Activated T-cell treated with anti-CD3 and anti-CD28 coated beads, Interleukin-2, amount 50 U/mL, for 72 hours (primary cell): ENCODE measurements at places on chromosomes 2 and 18.
A peak's percentile ranks its signal among the peaks of the same experiment; 100 is the strongest.

GRCh38 chr2:103808814-103809213 is 1045.1 kb upstream of the POU3F3 start:
- no peak for DNase-seq
- no peak overlapping the region for H3K27ac ChIP-seq
- H3K4me3 ChIP-seq = no peak overlapping the region
- no peaks in the 10 kb centered on the region for H3K27me3 ChIP-seq

GRCh38 chr2:27148801-27149439 is at the start of gene TCF23:
Gene TCF23 (plus strand): TSS chr2:27149004. CDS start chr2:27149134, 130 bp downstream.
- H3K4me1 ChIP-seq = no peaks in the 10 kb centered on the region
- no peak for DNase-seq
- H3K27ac ChIP-seq = no peak within 1 kb of the TSS
- no peak within 1 kb of the TSS for H3K4me3 ChIP-seq
- H3K27me3 ChIP-seq = peaks cover 15% of the 10 kb centered on the region
- no peaks in the 10 kb centered on the region for H3K36me3 ChIP-seq

DNA sequence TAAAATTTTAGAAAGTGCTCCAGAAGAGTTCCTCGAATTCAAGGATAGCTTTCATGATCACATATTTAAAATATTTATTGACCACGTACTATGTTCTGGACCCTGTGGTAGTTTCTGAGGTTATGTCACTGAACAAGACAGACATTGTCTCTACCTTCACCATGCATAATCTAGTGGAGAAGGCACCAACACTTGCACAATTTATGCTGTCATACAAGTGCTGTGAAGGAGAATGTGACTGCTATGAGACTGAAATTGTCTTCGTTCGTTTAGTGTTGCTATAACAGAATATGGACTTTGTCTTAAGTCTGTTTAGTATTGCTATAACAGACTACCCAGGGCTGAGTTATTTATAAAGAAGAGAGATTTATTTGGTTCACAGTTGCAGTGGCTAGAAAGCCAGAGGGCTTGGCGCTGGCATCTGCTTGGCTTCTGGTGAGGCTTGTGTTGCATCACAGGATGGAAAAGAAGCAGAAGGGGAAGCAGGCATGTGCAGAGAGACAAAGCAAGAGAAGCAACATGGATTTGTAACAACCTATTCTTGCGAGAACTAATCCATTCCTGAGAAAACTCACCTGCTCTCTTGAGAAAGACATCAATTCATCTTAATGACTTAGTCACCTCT is 50.0 kb upstream of the RFX8 start:
- H3K4me1 ChIP-seq = peaks cover 7% of the 10 kb centered on the region
- H3K27me3 ChIP-seq = no peaks in the 10 kb centered on the region
- no peaks in the 10 kb centered on the region for H3K36me3 ChIP-seq

DNA sequence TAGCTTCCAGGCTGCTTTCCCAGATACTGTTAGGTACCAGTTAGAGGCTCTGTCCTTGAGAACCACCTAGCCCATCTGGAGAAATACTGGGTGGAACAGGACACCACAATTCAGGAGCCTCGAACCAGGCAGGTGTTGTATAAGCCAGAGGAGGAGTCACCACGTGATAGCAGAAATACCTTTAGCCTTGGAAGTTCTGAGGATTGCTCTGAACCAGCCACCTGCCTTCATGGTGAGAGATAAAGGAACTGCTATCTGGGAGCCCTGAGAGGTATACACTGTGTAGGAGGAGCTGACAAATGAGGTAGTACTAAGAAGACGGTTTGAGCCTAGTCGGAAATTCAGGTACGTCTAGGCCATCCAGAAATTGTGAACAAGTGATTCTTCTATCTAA is 7.6 kb upstream of the GPBAR1 start:
- peaks cover 45% of the 10 kb centered on the region for H3K4me1 ChIP-seq
- peaks cover 16% of the 10 kb centered on the region for H3K36me3 ChIP-seq
- no peak for DNase-seq
- peak overlapping the region; percentile 6 for H3K27ac ChIP-seq

DNA sequence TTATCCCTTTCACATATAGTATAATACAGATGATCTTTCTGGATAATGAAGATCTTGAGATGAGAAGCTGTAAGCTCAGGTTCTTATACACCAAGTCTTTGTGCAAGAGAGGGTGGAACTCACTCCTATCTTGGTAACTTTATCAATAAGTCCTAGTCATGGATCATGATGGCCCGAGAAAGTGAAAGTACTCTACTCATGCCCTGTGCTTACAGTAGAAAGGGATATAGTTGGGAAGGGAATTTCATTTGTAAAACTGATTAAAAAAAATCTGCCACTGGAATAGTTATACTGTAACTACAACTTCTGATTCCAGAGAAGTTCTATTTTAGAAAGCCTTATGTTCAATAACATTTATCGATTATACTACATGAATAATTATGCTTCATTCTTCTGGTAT is 51.8 kb downstream of the MYO3B start:
- H3K27ac ChIP-seq = no peak overlapping the region
- no peaks in the 10 kb centered on the region for H3K36me3 ChIP-seq
- no peaks in the 10 kb centered on the region for H3K27me3 ChIP-seq

DNA sequence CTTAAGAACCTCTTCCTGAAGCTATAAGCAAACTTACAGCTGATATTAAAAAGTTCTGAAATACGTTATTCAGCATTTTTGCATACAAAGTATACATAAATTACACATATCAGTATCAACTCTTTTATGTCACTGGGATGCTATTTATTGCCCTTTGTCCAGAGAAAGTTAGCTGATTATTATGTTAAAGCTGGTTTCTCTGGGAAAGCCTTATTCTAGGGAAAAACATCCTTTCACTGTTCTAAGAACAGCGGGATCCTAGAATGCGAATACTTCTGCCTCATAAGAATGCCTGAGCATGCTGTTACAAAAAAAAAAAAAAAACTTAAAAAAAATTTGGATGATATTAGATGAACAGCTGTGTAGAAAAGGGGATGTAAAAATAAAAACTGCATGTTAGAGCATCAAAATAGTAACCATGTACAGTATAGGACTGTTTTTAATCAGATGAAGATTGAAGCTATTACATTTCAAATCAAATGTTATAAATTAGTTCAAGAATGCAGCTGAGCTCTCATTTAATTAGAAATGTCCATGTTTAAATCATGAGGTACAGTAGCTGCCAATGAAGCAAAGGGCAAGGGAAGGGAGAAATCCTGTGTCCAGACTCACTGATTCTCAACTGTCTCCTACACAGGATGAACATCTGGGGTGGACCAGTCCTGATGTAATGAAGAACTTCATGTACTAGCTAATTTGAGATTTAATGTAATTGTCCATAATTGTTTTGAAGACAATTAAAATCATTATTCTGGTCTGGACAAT is 8.2 kb downstream of the FTCDNL1 start:
- H3K27me3 ChIP-seq = no peaks in the 10 kb centered on the region
- peaks cover 5% of the 10 kb centered on the region for H3K4me1 ChIP-seq
- DNase-seq = no peak
- H3K36me3 ChIP-seq = no peaks in the 10 kb centered on the region
- H3K4me3 ChIP-seq = no peak overlapping the region

- peaks cover 13% of the 10 kb centered on the region for H3K4me1 ChIP-seq
- no peak overlapping the region for H3K27ac ChIP-seq
- no peaks in the 10 kb centered on the region for H3K27me3 ChIP-seq
Observed at GRCh38 chr2:236618370-236618769, 48.7 kb downstream of the ACKR3 start.

DNA sequence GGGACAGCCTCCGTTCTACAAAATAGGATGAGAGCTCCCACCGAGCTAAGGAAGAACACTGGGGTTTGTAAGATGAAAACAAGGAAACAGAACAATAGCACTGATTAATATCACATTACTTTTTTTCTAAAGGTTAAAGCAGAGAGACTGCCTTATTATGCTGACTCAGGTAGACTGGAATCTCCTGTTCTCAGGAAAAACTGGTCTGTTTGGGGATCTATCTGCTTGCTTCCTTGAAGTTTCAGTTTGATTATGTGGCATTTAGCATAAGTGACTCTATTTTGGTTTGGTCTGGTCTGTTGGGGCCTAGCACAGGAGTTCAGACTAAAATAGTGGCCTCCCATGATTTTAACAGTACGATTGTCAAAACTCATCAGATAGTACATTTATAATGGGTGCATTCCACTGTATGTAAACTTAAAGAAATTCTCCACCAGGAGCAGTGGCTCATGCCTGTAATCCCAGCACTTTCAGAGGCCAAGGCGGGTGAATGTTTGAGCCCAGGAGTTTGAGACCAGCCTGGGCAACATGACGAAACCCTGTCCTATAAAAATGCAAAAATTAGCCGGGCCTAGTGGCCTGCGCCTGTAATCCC is 64.1 kb upstream of the NDUFV2 start:
- H3K4me1 ChIP-seq = peaks cover 6% of the 10 kb centered on the region
- no peak overlapping the region for H3K27ac ChIP-seq
- H3K4me3 ChIP-seq = no peak overlapping the region
- no peak for DNase-seq
- H3K36me3 ChIP-seq = no peaks in the 10 kb centered on the region
- no peaks in the 10 kb centered on the region for H3K27me3 ChIP-seq

DNA sequence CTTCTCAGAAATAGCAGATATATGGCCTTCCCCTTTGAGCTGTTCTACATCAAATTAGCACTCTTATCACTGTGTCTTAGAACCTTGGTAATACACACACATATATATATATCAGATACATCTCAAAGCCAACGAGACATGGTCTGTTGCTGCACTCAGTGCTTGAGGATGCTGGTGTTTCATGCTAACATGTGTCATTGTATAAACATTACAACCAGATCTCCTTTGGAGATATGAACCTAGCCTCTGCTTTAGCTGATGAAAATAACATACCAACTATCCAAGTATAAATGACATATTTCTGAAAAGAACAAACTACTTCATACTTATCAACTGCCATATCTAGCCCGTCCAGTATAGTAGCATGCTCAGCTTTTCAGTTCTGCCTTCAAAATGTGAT is 226.7 kb upstream of the HNRNPA3 start:
- peaks cover 22% of the 10 kb centered on the region for H3K27me3 ChIP-seq
- no peak for DNase-seq
- no peaks in the 10 kb centered on the region for H3K36me3 ChIP-seq

GRCh38 chr2:191280290-191280689 is 35.1 kb downstream of the MYO1B start:
- H3K27ac ChIP-seq = no peak overlapping the region
- no peak for DNase-seq
- H3K4me1 ChIP-seq = no peaks in the 10 kb centered on the region
- H3K36me3 ChIP-seq = no peaks in the 10 kb centered on the region
- H3K27me3 ChIP-seq = no peaks in the 10 kb centered on the region

GRCh38 chr2:64875368-64875767 is 113.8 kb upstream of the SLC1A4 start:
- no peak overlapping the region for H3K4me3 ChIP-seq
- H3K4me1 ChIP-seq = peaks cover 5% of the 10 kb centered on the region
- H3K27ac ChIP-seq = no peak overlapping the region
- H3K27me3 ChIP-seq = no peaks in the 10 kb centered on the region

DNA sequence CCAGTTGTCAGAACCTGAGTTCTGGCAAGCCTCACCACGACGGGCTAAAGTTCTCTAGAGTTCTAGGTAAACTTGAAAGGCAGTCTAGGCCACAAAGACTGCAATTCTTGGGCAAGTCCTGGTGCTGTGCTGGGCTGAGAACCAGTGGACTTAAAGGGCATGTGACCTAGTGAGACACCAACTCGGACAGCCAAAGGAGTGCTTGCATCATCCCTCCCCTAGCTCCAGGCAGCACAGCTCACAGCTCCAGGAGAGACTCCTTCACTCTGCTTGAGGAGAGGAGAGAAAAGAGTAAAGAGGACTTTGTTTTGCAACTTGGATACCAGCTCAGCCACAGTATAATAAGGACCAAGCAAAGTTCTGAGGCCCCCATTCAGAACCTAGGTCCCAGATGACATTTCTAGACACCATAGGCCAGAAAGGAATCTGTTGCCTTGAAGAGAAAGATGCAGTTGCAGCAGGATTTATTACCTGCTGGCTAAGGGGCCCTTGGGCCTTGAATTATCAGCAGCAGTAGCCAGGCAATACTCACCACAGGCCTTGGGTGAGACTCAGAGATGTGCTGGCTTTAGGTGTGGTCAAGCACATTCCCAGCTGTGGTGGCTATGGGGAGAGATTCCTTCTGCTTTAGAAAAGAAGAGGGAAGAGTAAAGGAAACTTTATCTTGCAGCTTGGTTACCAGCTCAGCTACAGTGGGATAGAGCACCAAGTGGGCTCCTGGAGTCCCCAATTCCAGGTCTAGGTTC is 51.8 kb downstream of the UPP2 start:
- DNase-seq = no peak
- no peaks in the 10 kb centered on the region for H3K27me3 ChIP-seq
- no peaks in the 10 kb centered on the region for H3K4me1 ChIP-seq
- H3K27ac ChIP-seq = no peak overlapping the region
- H3K36me3 ChIP-seq = no peaks in the 10 kb centered on the region
- no peak overlapping the region for H3K4me3 ChIP-seq

DNA sequence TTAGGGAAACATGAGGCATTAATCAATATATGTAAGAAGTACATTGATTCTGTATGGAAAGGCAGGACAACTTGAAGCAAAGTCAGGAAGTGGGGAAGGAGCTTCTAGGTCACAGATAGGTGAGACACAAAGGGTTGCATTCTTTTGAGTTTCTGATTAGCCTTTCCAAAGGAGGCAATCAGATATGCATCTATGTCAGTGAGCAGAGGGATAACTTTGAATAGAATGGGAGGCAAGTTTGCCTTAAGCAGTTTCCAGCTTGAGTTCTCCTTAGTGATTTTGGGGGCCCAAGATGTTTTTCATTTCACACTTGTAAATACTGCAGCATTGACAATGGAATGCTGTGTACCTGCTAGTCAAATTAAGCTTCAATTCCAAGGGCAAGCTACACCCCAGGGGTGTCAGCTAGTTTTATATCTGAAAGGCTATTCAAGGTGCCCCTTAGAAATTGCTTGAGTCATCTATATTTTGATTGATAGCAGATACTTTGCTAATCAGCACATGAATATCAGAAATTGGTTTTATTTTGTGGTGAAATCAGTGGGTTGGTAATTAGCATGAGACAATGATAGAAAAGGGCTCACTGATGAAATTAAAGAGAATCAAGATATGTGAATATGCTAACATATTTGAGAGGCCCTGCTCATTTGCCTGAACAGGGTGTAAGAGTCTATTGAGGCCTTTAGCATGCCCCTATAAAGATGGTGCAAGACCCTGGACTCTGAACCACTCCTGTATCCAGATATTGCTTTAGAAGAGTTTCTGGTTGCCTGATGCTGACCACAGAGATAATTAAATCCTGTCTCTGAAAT is 131.5 kb downstream of the TMEM17 start:
- no peaks in the 10 kb centered on the region for H3K4me1 ChIP-seq
- no peak for DNase-seq
- H3K36me3 ChIP-seq = no peaks in the 10 kb centered on the region
- H3K4me3 ChIP-seq = no peak overlapping the region
- no peaks in the 10 kb centered on the region for H3K27me3 ChIP-seq

- H3K4me1 ChIP-seq = no peaks in the 10 kb centered on the region
- no peaks in the 10 kb centered on the region for H3K27me3 ChIP-seq
- DNase-seq = no peak
- H3K27ac ChIP-seq = no peak overlapping the region
- H3K36me3 ChIP-seq = no peaks in the 10 kb centered on the region
Observed at GRCh38 chr2:108316033-108316432, 27.3 kb downstream of the SULT1C2 start.
